Hair follicular keratinocyte (primary cell): ENCODE measurements at places on chromosomes 13 and 19. TPM values are rescaled to one million over a fixed set of nuclear protein-coding genes. Genes with fewer than 3 reads are reported as not detected.

Gene KLK6
- total RNA-seq, result 0.11 and 1.6 TPM in 2 replicates

Gene SYCN
- total RNA-seq, result not detected in 2 replicates

Gene KLF2
- 0.31 TPM in 1 of 2 replicates, not detected in the other for total RNA-seq

Gene ZNF112
- total RNA-seq, result 1.1 and 1.6 TPM in 2 replicates

Gene TEKTIP1
- not detected in 2 replicates for total RNA-seq

Gene SIGLEC8
- total RNA-seq, result not detected in 2 replicates

Gene ZNF428
- total RNA-seq, result 21.2 and 23.7 TPM in 2 replicates

Gene HTR2A
- not detected in 2 replicates for total RNA-seq

Gene MAP4K1
- 0.15 and 0.47 TPM in 2 replicates for total RNA-seq

Gene LRRC8E
- 7.6 and 9.9 TPM in 2 replicates for total RNA-seq

Gene ELAVL1
- total RNA-seq, result 30.1 and 51.3 TPM in 2 replicates

Gene FGF21
- total RNA-seq, result not detected in 2 replicates

Gene SHISA2
- total RNA-seq, result 5.0 and 7.2 TPM in 2 replicates

Gene CAPNS1
- 290 and 371 TPM in 2 replicates for total RNA-seq

Gene IGSF23
- not detected in 2 replicates for total RNA-seq

Gene RFPL4A
- not detected in 2 replicates for total RNA-seq
